Left ventricle myocardium inferior (tissue), 1 donor: ENCODE measurements at places on chromosomes 1 and 21. TPM values are rescaled to one million over a fixed set of nuclear protein-coding genes. Genes with fewer than 3 reads are reported as not detected.

GRCh38 chr1:212161231-212161781 lies 123.9 kb upstream of the PPP2R5A start:
- H3K4me3 ChIP-seq: no peak overlapping the region
- no peaks in the 10 kb centered on the region for H3K27me3 ChIP-seq
- no peak overlapping the region for H3K27ac ChIP-seq
- peaks cover 47% of the 10 kb centered on the region for H3K4me1 ChIP-seq
- DNase-seq: no peak

DNA sequence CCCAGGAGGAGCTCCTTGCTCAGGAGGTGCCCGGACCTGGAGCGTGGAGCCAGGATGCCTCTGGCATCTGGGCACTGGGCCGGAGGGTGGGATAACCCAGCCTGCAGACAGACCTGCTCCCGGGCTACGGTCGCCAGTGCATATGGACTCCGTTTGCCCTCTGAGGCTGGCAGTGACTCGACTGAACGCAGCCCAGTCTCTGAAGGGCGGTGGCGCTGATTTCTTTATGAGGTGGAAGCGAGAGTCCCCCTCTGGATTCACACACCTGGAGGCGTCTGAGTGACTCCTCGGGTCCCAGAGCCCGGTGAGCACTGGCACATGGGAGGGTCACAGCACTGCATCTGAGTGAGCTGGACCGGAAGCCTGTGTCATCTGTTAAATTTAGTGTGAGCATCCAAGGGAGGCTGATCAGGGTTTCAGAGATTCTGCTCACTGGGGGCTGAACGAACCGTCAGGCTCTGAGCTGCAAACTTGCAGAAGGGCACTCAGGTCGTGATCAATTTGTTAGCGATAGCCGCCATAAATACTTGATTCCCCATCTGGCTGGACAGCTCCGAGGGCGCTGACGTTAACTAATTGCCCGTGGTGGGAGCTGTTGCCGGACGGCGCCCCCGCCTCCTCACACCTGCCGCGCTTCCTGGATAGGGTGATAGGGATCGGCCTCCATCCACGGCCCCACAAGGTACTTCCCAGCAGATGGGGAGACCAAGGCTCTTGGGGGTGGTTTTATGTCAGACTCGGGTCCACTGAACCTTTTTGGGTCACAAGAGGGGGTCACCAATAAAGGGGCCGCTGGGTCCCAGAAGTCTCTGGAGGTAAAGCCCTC lies 60.7 kb upstream of the TTC34 start:
- no peak for DNase-seq
- H3K27me3 ChIP-seq: peaks cover 86% of the 10 kb centered on the region
- H3K27ac ChIP-seq: no peak overlapping the region
- H3K36me3 ChIP-seq: no peaks in the 10 kb centered on the region

- H3K4me3 ChIP-seq: no peak overlapping the region
- H3K36me3 ChIP-seq: no peaks in the 10 kb centered on the region
- peaks cover 3% of the 10 kb centered on the region for H3K4me1 ChIP-seq
- H3K27ac ChIP-seq: no peak overlapping the region
Measured at GRCh38 chr21:15686506-15686905, 43.3 kb upstream of the USP25 start.

- H3K4me1 ChIP-seq: no peaks in the 10 kb centered on the region
- no peak for DNase-seq
- no peak overlapping the region for H3K27ac ChIP-seq
Measured at GRCh38 chr21:29360799-29361765, 62.4 kb downstream of the BACH1 start.

DNA sequence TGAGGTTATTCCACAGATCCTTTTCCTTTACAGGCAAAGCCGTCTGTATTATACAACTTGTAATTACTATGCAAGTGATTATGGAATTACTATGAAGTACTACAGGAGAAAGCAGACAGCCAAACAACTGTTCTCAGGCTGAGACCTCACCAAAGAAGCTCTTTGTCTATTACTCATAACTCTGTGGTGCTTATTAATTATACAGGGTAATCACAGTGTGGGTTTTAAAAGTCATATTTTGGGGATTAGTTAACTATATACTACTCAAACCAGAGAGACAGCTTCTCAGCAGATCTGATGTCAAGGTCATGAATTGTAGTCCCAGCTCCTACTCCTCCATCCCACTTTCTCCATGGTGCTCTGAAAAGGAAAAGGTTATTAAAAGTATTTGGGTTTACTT lies 49.6 kb downstream of the CTTNBP2NL start:
- H3K4me1 ChIP-seq: peaks cover 47% of the 10 kb centered on the region
- no peaks in the 10 kb centered on the region for H3K27me3 ChIP-seq
- no peak for DNase-seq
- no peak overlapping the region for H3K4me3 ChIP-seq

DNA sequence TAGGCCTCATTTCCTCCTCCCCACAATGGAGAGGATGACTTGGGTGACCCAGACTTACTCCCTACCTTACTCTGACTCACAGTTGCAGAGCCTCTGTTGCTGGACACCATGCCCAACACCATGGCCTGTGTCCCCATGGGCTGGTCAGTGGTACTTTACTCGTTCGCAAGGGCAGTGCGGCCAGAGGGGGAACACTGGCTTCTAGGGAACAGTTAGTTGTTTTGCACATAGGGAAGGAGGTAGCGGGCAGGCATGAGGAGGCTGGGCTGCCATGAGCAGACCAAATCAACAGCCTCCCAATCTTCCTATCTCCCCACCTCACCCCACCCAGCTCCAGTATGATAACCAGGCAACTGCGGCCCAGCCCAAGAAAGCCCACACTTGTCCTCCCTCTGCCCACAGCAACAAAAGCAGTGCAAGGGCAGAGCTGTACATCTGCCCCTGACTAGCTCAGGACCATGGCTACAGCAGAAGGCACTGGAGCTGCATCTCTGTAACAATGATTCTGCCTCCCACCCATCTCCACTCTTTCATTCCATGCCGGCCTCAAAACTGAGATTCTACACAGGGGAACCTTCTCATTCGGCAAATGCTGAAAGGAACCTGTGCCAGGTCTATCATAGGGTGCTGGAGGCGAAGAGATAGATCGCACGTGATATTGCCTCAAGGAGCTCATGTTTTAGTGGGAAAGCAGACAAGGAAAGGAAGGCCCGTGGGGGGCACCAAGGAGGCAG lies 18.6 kb downstream of the TAL1 start:
- no peaks in the 10 kb centered on the region for H3K36me3 ChIP-seq
- H3K4me3 ChIP-seq: no peak overlapping the region
- H3K27me3 ChIP-seq: peaks cover 43% of the 10 kb centered on the region
- peak overlapping the region; percentile 78 for H3K27ac ChIP-seq

DNA sequence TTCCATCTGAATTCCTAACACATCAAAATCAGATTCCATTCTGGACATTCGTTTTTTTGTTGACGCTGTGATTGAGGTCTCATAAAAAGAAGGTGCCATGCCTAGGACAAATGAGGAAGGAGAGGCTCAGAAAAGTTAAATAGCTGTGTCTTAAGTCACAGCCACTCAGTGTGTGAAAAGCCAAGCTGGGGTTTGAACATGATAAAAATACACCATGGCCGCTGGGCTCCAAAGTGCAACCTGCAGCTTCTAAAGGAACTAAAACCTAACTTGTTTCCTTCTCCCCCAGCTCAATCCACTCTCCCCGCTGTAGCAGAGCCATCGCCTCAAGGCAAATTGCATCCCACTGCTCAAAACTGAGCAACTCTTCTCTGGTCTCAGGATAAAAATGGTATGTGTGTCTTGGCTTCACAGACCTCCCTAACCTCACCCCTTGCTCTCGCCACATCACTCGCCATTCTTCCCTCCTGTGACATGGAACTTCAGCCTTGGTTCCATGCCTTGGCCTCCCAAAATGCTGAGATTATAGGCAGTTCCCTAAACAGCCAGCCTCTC lies 22.1 kb upstream of the FAM20B start:
- H3K4me1 ChIP-seq: peaks cover 9% of the 10 kb centered on the region
- no peak overlapping the region for H3K27ac ChIP-seq
- no peak overlapping the region for H3K4me3 ChIP-seq
- DNase-seq: no peak
- no peaks in the 10 kb centered on the region for H3K27me3 ChIP-seq

GRCh38 chr1:107432108-107432507 lies 291.3 kb downstream of the NTNG1 start:
- no peak for DNase-seq
- no peaks in the 10 kb centered on the region for H3K27me3 ChIP-seq
- H3K27ac ChIP-seq: no peak overlapping the region
- H3K4me3 ChIP-seq: no peak overlapping the region
- no peaks in the 10 kb centered on the region for H3K36me3 ChIP-seq

DNA sequence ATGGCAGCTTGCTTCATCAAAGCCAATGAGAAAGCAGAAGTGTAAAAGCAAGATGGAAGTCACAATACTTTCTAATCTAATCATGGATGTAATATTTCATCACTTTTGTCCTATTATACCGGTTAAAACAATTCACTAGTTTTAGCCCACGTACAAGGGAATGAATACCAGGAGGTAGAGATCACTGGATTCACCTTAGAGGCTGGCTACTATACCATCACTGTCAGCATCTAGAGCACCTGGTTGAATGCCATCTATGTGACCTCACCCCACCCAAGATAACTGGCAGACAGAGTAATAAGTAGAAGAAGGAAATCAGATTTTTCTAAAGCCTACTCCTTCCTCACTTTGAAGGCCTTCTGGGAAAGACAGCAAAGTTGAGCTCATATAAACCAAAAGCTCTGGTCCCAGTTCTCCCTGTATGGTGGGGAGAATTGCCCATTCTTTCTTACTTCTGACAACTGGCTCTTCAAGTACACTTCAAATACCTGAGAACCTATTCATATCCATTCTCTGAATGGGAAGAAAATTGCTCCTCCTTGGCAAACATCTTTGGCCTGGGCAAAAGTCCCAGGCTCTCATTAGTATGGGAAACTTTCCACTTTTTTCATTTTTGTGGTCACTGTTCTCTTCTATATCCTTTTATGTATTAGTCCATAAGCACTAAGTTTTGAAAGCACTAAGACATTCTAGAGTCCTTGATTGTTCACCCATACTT lies 24.8 kb downstream of the HSD3B1 start:
- no peaks in the 10 kb centered on the region for H3K36me3 ChIP-seq
- H3K4me3 ChIP-seq: no peak overlapping the region
- no peaks in the 10 kb centered on the region for H3K27me3 ChIP-seq
- no peak for DNase-seq
- no peak overlapping the region for H3K27ac ChIP-seq

GRCh38 chr1:175715742-175716141 lies 27.7 kb downstream of the TNR start:
- no peaks in the 10 kb centered on the region for H3K36me3 ChIP-seq
- H3K27me3 ChIP-seq: peaks cover 20% of the 10 kb centered on the region
- no peak for DNase-seq
- H3K27ac ChIP-seq: no peak overlapping the region
- no peaks in the 10 kb centered on the region for H3K4me1 ChIP-seq

DNA sequence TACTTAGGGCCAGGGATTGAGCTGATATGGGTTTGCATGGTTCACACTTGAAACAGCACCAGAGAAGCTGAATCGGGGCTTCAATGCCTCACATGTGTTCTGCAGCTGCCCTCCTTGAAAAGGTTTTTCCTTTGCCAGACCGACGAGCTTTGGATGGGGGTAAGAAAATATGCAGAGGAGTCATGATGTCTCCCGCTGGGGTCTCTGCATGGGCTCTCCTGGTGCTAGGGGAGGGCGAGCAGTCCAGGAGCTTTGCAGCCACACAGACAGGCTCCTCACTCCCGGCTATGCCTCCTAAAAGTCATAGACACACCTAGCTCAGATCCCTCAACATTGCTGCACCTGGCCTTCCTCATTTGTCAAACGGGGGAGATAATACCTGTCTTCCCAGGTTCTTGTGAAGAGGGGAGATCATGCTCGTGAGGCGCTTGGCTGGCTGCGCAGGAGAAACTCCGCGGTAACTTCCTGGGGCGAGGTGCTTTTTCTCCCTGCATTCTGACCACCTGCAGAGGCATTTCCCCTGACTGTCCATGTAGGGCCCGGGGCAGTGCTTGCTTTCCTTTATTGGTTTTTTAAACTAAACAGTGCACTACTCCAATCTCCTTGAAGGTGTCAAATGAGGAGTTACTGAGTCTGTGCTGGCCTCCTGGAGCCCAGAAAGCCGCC lies 112.4 kb downstream of the PLXNA2 start:
- peak overlapping the region; percentile 24 for H3K27ac ChIP-seq
- H3K36me3 ChIP-seq: no peaks in the 10 kb centered on the region
- DNase-seq: no peak
- no peaks in the 10 kb centered on the region for H3K27me3 ChIP-seq
- H3K4me1 ChIP-seq: peaks cover 56% of the 10 kb centered on the region

DNA sequence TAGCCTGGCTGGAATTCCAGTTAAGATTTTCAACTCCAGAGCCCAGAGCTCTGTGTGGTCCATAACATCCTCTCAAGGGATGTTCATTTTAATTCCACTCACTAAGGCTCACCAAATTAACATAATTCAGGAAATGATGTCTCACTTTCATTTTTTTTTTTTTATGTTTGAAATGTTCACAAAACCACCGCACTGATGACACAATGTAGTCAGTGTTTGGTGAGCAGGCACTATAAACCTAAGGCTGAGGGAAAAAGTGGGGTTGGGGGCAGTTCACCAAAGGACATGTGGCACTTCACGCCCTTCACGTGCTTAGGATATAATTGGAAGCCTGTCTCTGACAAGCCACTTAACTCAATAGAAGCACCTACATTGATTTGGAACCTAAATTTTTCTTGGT lies 177.3 kb upstream of the CAMK1G start:
- H3K4me3 ChIP-seq: no peak overlapping the region
- H3K27me3 ChIP-seq: peaks cover 44% of the 10 kb centered on the region
- no peaks in the 10 kb centered on the region for H3K36me3 ChIP-seq
- H3K4me1 ChIP-seq: peaks cover 3% of the 10 kb centered on the region
- DNase-seq: no peak

GRCh38 chr21:31872452-31873274 lies at the start of gene HUNK:
Gene HUNK (plus strand): TSS chr21:31873020. CDS start chr21:31873675, 655 bp downstream.
- H3K27ac ChIP-seq: no peak within 1 kb of the TSS
- peak within 1 kb of the TSS; percentile 72 for H3K4me3 ChIP-seq
- H3K27me3 ChIP-seq: peaks cover 84% of the 10 kb centered on the region
- peaks cover 23% of the 10 kb centered on the region for H3K4me1 ChIP-seq
- no peaks in the 10 kb centered on the region for H3K36me3 ChIP-seq

DNA sequence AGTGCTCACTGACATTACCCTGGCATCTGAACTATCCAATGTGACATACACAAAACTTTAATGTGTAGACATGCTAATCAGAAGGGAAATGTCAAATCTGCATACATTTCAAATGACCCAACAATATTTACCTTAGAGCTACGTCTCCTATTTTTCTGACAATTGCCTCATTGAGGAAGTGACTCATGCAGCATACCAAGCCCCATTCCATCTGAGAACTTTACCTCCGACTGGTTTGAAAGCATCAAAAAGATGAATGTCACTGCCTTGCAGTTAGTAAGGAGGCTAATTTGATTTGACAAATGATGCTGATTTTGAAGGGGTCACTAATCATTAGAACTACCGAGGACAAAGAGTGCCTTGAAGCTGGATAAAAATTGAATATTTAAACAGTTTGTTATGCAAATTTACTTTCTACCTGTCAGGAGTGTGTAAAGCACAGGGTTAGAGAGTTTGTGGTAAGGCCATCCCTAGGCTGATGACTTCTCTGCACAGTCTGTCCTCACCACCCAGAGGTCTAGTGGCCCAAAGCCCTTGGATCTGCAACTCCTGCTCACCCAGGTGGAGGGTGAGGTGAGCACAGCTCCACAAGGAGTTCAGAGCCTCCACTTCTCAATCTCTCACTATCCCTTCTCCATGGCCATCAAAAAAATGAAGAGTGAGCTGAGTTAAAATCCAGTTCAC lies 500.3 kb upstream of the C1orf87 start:
- H3K4me3 ChIP-seq: no peak overlapping the region
- H3K27me3 ChIP-seq: no peaks in the 10 kb centered on the region
- H3K36me3 ChIP-seq: no peaks in the 10 kb centered on the region
- H3K27ac ChIP-seq: no peak overlapping the region

The CYP4A11 gene
- not detected for total RNA-seq

The YBX1 gene
- total RNA-seq: 754 TPM

The SYT6 gene
- not detected for total RNA-seq

The EPHA2 gene
- 9.6 TPM for total RNA-seq

The EFNA1 gene
- 42.9 TPM for total RNA-seq

The TLCD4 gene
- 75.7 TPM for total RNA-seq

The MINDY1 gene
- 44.3 TPM for total RNA-seq

The OR2AK2 gene
- total RNA-seq: not detected

The KIF21B gene
- total RNA-seq: 0.47 TPM
